ENCODE measurements at places on chromosomes 5 and 9.
A peak's percentile ranks its signal among the peaks of the same experiment; 100 is the strongest.

GRCh38 chr9:92964607-92965060 lies 17.3 kb downstream of the FGD3 start:
- DNase-seq = no peak

DNA sequence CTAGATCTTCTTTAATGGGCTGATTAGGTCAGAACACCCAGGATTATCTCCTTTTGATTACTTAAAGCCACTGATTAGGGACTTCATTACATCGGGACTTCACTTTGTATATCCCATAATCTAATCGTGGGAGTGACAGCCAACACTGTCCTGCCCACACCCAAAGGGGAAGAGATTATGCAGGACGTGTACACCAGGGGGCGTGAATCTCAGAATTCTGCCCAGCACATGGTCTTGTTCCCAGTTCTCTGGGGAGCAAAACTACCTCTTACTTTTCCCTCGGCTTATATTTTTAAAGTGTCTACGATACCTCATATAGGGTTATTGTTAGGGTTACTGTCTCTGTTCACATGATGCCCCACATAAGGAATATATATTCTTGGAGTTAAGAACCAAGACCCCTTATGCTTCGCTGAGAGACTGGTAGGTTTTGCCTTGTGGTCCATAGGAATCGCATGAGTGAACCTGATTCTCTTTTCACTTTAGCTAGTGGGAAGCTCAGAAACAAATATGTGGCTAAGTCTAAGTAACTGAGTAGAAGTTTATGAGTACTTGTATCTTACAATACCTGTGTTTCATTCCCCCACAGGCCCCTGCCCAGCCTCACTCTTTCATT lies 192.7 kb downstream of the GNA14 start:
- peak; percentile 12 for DNase-seq

GRCh38 chr5:65262096-65262495 lies 219.6 kb downstream of the ADAMTS6 start:
- no peak for DNase-seq

GRCh38 chr9:37309136-37309535 lies 113.4 kb upstream of the GRHPR start:
- no peak for DNase-seq

GRCh38 chr9:101470021-101470420 lies 34.4 kb upstream of the ALDOB start:
- DNase-seq = no peak

DNA sequence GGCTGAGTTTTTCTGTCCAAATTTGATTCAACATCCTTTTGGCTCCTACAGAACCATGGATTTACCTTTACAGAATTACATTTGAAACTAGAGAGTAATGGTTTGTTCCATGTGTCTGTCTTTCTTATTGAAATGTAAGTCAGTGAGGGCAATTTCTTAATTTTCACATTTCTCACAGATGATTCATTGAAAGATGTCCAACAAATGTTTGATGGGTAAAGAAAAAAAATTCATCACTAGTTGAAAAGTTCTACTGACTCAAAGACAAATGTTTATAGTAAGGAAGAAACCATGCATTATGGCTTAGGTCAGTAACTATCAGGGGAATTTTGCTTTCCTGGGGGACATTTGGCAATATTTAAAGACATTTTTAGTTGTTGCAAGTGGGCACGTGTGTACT lies 131.6 kb upstream of the TRPM3 start:
- DNase-seq = no peak

DNA sequence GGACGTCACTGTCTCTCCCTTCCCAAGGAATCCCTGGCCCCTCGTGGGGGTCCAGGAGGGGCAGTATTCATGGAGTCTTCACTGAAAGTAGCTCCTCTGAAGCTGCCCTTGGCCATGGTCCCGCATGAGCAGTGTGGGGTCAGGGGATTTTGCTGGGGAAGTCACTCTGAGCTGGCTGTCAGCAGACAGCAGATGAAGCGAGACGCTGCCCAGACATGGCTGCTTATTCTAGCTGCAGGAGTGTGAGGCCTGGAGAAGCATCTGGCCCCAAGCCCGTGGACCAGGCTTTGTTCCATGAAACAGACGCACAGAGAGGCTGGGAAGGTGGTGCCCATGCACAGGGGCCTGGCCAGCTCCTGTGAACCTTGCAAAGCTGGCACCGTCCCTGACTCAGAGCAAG lies 21.5 kb upstream of the ASS1 start:
- no peak for DNase-seq

DNA sequence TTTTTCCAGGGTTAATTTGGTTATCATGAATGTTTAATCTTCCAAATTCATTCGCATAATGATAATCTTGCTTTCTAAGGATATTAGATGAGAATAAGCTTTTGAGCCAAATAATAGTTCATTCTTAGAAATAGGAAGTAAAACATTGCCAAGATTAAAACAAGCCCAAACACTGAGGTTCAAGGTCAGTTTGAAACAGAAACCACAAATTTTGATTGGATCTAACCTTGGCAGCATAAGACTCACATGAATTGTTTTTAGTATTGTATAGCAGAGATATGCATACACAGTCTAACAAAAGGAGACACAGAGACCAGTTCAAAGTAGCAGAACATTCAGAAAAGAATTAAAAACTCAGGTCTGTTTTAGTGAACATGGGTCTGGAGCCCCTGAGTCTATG lies 43.4 kb upstream of the VCAN start:
- DNase-seq = no peak

DNA sequence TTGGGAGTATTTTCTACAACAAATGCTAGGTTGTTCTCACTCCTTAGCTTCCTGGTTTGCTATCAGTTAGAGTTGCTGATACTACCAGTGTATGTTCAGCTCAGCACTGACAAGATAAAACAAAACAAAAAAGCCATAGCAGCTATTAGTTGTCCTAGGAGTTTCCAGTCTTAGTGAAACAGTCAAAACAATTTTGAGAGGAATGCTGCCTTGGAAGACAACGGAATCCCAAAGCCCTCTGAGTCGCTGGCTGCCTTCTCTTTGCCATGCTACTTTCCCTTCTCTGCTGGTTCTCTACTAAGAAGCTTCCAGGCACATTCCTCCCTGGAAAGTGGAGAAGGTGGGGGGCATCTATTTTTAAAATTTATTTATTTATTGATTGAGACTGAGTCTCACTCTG lies 5.4 kb upstream of the CREBRF start:
- DNase-seq = no peak

DNA sequence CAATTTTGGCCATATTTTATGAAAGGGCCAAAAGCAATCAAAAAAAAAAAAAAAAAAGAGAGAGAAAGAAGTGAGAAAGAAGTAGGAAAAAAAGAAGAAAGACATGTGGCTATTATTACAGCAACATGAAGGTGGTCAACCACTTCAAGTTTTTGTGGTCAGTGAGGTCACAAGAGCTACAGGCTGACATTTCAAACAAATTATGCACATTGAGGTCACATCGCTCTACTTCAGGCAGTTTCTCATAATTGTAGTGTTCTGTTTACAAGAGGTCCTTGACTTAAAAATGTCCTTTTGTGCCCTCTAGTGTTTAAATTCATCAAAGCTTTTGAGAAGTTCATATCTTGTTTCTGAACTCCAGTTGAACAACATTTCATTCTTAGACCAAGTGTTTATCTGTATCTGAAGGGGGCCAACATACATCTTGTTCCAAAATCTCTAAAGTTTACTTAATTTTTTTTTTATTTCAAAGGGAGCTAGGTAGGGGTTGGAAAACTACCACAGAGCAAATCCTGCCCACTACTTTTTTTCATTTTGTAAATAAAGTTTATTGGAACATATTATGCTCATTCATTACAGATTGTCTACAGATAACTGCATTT lies 513.1 kb downstream of the PDE4D start:
- peak; percentile 41 for DNase-seq

DNA sequence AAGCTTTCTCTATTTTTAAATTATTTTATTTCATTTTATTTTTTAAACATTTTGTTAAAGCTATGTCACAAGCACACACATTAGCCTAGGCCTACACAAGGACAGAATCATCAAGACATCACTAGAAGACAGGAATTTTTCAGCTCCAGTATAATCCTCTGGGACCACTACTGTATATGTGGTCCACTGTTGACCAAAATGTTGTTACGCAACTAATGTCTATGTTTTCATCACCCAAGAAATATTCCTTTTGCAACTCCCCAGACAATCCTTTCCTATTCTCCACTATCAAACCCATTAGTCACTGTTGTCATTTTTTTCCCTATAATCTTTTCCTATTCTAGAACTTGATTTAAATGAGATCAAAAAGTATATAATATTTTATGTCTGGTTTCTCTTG lies 2371.7 kb upstream of the C9orf72 start:
- DNase-seq = no peak

GRCh38 chr5:41736641-41737040 lies 133.6 kb downstream of the OXCT1 start:
- DNase-seq = no peak

DNA sequence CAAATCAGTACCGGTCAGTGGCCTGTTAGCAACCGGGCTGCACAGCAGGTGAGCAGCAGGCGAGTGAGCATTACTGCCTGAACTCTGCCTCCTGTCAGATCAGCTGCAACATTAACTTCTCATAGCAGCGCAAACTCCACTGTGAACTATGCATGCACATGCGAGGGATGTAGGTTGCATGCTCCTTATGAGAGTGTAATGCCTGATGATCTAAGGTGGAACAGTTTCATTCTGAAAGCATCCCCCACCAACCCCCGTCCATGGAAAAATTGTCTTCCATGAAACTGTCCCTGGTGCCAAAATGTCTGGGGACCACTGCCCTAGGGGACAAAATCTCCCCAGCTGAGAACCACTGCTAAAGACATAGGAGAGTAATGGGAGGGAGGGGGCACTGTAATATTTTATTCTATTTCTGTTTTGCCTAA lies 51.1 kb downstream of the P4HA2 start:
- DNase-seq = no peak

- no peak for DNase-seq
Measured at GRCh38 chr5:135362102-135362501, 36.9 kb downstream of the MACROH2A1 start.

GRCh38 chr5:157596487-157596886 lies 20.9 kb upstream of the ADAM19 start:
- no peak for DNase-seq

- no peak for DNase-seq
Measured at GRCh38 chr5:57313716-57314115, 139.9 kb downstream of the GPBP1 start.

DNA sequence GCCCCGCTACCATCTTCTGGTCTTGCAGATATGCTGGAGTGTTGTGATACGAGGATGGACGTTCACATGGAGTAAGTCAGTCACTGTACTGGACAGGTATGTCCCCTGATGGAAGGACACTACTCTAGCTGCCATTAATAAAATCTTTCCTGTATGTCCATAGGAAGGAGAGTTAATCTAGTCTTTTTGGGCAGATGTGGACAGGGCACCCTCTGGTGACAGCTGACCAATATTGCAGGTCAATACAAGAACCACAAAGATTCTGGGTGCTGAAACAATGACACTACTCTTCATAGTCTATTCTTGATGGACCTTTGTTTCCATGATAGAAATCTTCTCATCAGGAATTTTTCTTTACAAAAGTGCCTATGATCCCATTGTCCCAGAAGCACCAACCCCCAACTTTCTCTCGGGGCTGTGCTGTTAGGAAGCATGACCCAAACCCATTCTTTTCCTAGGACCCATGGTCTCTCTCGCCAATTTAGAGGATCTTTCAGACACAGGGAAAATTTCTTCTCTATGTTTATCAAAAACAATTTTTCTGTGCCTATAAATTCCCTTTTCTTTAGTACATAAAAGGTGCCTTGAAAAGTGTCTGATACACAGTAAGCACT lies 376.9 kb downstream of the DTWD2 start:
- DNase-seq = no peak

DNA sequence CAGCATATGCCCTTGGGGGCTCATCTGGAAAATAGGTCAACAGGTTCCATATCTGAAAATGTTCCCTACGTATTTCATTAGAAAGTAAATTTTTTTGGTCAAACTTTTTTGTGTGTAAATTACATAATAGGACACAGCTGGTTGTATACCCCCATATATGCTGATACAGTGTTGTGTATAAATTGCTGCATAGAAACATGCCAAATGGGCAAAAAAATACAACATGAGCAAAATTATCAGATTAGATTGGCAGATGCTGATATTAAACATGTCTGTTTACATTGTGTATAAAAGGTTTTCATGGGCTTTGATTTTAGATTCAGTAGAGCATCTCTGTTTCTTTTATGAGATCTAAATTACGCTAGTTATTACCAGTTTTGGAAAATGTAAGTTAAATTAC lies 2223.0 kb downstream of the MAT2B start:
- no peak for DNase-seq

- DNase-seq = no peak
Measured at GRCh38 chr5:39453606-39454005, 28.8 kb upstream of the DAB2 start.

GRCh38 chr5:80799041-80799440 lies 144.3 kb upstream of the DHFR start:
- peak; percentile 19 for DNase-seq

DNA sequence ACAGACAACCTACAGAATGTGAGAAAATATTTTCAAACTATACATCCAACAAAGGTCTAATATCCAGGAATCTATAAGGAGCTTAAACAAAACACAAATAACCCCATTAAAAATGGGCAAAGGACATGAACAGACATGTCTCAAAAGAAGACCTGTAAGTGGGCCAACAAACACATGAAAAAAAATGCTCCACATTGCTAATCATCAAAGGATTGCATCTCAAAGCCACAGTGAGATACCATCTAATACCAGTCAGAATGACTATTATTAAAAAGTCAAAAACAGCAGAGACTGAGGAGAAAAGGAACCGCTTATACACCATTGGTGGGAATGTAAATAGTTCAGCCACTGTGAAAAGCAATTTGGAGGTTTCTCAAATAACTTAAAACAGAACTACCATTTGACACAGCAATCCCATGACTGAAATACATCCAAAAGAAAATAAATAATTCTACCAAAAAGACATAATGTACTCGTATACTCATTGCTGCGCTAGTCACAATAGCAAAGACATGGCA lies 39.1 kb upstream of the C5orf63 start:
- no peak for DNase-seq

DNA sequence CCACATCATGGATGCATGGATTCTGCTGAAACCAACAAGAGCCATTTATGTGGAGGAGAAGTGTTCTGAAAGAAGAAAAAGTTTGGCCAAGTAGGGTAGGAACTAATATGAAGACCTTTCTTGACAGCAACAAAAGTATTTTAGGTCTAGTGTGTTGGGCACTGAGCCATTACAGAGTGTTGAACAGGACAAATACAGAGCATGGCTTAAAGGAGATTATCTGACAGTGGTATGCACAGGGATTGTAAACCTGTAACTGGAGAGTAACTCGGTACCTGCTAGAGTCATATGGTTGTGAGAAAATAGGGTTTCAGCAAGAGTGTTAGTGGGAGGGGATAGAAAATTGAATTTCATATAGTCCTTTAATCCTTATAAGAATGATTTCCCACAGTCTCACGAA lies 513.2 kb upstream of the WWC1 start:
- DNase-seq = no peak

DNA sequence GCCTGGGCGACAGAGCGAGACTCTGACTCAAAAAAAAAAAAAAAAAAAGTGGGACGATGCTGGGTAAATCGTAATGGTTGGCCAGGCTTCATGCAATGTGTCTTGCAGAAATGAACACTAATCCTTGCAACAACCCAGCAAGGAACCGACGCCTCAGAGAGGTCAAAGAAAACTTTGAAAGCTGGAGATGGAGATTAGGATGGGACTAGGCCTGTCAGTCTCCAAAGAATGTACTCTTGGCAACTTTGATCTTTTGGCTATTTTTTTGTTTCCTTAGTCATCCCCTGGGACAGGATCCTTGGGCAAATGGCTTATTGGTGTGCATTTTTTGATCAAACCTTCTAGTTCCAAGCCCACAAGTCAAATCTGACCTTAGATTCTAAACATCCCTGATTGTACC lies 10.6 kb upstream of the PWWP2A start:
- DNase-seq = no peak

GRCh38 chr9:126391713-126392661 lies 65.4 kb downstream of the MVB12B start:
- DNase-seq = no peak
